ENCODE measurements at places on chromosomes 2 and 18.
A peak's percentile ranks its signal among the peaks of the same experiment; 100 is the strongest.

- DNase-seq = no peak
These were observed 15.9 kb downstream of the ATP8B1 start for GRCh38 chr18:57787068-57787685.

- no peak for DNase-seq
These were observed 145.3 kb upstream of the SPRED2 start for GRCh38 chr2:65577654-65578053.

DNA sequence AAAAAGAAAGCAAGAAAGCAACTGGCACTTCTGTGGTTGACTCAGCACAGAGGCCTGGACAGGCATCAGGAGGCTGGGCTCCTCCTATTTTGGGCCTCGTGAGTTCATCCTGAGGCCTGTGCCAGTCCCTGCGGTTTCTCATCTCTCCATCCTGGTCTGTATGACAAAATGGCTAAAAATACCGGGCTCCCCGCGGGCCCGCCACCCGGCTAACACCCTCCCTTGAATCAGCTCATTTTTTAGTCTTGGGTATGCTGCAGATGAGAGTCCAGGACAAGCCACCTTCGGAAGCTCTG is 62.3 kb upstream of the YWHAQ start:
- DNase-seq = no peak

DNA sequence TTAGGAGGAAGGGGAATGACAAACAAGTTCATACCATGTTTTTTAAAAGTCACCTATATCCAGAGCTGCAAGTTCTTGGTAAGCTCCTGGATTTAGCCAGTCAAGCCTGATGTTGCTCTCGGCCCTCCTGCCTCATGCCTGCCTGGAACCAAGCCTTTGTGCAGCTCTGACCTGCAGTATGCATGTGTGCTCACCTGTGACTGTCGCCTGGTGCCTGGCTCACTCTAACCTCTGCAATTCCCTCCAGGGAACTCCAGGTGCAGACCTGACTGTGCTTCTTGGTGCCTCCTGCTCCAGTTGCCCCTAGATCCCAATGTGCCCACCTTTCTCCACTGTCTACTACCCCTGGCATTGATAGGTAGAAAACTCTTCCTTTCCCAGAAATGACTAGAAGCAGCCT is 85.1 kb upstream of the ZBTB14 start:
- peak; percentile 8 for DNase-seq

DNA sequence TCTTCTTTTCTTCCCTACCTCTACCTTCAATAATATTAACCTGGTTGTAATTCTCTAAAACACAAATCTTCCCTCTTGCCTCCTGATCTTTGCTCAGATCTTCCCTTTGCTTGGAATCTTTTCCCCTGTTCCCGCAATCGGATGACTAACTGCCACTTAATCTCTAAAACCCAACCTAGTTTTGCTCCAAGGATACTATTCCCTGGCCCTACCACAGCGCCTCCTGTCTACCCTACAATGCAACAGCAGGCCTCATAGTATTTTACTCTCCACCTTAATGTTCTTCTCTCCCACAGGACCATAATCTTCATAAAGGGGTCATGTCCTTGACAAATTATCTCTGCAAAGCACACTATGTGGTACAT is 246.8 kb upstream of the TNP1 start:
- DNase-seq = no peak

All from left kidney (tissue), 8 donors.